ENCODE measurements at places on chromosomes 16 and 17.

DNA sequence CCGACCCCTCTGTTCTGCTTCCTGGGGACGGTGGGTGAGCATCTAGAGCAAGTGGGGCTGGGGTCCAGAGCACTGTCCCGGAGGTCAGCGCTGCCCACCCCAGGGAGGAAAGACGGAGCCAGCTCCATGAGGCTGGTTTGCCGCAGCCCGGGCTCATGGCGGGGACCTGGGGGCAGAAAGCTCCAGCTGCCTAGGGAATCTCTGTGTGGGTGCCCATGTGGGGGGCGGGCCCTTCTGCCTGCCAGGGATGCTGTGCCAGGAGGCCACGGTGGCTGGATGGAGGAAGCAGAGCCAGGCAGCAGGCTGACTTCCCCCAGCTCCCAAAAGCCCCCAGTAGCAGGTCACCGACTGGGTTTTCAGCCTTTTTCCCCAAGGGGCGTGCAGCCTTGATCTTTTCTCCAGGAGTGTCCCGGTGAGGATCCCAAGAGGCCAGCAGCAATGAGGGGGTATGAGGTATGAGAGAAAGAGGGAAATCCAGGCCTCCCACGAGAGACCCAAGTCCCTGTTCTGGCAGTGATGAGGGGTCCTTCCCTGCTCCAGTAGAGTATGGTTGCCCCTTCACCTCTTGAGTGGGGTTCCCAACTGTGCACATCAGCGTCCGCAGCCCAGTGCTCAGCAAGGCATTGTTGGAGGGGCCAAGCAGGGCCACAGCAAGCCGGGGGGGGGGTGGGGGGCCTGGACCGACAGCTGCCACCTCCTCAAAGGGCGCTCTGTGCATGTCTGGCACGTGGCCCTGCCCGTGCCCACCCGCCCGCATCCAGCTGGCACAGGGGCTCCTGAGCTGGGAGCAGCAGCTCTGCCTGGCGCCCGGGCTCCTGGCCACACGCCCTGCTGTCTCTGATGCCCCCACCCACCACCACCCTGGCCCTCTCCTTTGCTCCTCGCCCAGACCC is 15.6 kb upstream of the BCAR1 start:
- DNase-seq: no peak

GRCh38 chr16:73228649-73229048 is 180.7 kb upstream of the ZFHX3 start:
- no peak for DNase-seq

- no peak for DNase-seq
Measured at GRCh38 chr17:19006698-19007097, 2.1 kb upstream of the FAM83G start.

DNA sequence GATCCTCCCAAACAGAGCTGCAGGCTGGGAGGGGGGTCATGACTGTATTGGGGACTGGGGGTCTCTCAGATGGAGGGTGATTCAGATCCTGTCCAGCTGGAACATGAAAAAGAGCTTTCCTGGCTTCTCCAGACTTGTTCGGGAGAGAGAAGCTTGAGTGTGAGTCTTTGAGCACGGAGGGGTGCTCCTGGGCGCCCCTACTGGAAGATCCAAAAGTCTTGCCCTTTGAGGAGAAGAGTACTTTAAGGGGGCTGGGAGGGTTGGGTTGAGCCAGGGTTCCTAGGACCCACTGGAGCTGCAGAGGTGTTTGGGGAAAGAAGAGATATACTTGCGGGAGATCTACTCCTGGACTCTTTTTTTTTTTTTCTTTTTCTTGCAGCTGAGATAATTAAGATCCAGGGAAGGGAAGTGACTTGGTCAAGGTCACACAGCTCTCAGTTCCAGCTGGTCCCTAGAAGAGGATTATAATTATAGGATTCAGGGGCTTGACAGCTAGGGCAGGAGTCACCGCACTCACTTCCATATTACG is 8.4 kb downstream of the RARA start:
- DNase-seq: peak; percentile 73

- peak; percentile 60 for DNase-seq
Measured at GRCh38 chr17:70137451-70138230, 31.7 kb upstream of the KCNJ2 start.

GRCh38 chr16:67397812-67398545 is 4.7 kb upstream of the TPPP3 start:
- peak; percentile 30 for DNase-seq

GRCh38 chr16:75555213-75555706 is 792 bp downstream of the TMEM231 start:
- DNase-seq: peak; percentile 57

DNA sequence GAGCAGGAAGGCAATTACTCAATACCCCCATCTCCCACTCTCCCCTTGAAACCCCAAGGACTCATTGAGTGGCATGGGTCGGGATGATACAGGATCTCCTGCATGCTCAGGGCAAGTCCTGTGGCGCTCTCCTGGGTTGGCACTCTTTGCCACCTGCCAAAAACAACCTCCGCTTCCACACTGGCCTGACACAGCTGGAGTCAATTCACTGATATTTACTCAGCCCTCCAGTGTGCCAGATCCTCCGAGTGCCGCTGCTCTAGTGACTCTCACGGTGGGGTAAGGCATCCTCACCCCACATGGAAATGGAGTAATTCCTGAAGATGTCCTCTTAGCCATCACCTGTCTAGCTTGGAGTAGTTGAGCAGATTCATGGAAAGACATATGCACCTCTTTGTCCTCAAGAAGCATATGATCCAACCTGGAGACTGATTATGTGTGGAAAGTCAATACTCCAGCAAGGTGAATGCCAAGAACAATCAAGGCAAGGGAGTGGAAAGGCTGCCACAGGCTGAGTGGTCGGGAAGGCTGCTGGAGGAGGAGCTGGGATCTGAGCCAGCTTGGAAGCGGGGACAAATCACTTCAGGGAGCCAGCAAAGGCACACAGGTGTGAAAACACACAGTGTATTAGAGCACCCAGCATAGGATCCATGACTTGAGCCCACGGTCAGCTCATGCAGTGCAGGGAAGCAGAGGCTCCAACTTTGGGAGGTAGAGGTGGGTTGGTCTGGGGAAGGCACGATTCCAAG is 12.6 kb upstream of the GOSR2 start:
- no peak for DNase-seq

GRCh38 chr17:69588827-69589239 is 174.3 kb downstream of the MAP2K6 start:
- DNase-seq: no peak

DNA sequence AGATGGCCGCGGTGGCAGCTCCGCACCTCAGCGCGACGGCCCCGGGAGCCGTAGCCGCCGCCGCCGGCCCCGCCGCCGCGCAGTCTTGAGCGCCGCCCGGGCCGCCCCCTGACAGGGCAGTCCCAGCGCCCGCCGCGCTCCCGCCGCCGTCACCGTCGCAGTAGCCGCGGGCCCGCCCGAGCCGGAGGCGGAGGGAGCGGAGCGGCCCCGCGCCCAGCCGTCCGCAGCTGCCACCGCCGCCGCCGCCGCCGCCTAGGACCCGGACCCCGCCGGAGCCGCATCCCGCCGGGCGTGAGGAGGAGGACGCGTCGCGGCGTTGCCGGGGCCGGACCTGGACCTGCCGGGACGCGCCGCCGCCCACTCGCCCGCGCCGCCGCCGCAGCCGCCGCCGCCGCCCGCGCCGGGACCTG is 218 bp downstream of the TNRC6C start:
- peak; percentile 17 for DNase-seq

GRCh38 chr17:41567317-41567716 is 4.5 kb downstream of the KRT9 start:
- peak; percentile 9 for DNase-seq

DNA sequence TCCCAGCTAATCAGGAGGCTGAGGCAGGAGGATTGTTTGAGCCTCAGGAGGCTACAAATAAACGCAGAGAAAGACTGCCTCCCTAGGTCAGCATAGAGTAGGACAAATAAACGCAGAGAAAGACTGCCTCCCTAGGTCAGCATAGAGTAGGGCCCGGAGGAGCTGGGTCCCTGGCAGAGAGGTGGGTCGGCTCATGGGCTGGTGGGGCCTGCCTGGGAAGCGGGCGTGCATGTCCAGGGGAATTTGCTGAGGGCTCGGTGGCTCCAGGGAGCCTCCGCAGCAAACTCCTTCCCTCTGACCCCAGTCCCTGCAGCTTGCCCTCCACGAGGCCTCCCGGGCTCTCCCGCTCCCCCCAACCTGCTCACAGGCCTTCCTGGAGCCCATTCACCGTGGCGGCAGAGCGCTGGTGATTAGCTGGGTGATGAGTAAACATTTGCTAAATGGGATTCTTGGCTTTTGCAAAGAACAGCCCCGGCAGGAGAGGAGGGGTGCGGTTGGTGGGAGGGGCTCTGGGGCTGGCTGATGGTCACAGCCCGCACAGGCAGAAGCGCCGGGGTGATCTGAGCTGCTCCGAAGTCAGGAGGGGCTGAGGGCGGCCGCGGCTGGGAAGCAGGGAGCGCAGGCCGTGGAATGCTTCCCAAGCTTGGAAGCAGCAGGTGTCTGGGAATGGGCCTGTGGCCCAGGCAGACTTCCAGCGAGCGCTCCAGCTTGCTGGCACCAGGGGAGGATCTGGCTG is 93.1 kb downstream of the RTN4RL1 start:
- no peak for DNase-seq

GRCh38 chr17:66976781-66977201 is 12.3 kb downstream of the CACNG4 start:
- DNase-seq: no peak

GRCh38 chr17:3695723-3696411 is at the start of gene P2RX5:
Gene P2RX5, minus strand, starts transcription at chr17:3696155. Its CDS starts 150 bp downstream, at chr17:3696005.
- DNase-seq: peak; percentile 60

GRCh38 chr17:11366272-11366850 is 125.3 kb downstream of the SHISA6 start:
- DNase-seq: no peak

GRCh38 chr17:29571486-29571882 is 3.0 kb downstream of the TP53I13 start:
- no peak for DNase-seq

DNA sequence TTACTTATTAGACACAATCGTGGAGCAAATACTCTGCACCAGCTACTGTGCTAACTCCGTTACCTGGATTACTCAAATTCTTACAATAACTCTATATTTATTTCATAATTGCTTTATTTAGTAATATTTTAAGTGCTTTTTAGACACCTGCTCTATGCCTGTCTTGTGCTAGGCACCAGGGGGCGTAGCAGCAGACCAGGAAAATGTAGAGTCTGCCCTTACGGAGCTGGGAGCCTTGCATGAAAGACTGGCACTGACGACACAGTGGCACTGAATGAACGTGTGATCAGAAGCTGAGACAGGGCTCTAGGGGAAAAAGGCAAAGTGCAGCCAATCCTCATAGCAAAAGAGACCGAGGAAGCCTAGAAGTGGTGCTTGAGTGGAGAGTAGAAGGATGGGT is 486.5 kb downstream of the CDH13 start:
- peak; percentile 31 for DNase-seq

DNA sequence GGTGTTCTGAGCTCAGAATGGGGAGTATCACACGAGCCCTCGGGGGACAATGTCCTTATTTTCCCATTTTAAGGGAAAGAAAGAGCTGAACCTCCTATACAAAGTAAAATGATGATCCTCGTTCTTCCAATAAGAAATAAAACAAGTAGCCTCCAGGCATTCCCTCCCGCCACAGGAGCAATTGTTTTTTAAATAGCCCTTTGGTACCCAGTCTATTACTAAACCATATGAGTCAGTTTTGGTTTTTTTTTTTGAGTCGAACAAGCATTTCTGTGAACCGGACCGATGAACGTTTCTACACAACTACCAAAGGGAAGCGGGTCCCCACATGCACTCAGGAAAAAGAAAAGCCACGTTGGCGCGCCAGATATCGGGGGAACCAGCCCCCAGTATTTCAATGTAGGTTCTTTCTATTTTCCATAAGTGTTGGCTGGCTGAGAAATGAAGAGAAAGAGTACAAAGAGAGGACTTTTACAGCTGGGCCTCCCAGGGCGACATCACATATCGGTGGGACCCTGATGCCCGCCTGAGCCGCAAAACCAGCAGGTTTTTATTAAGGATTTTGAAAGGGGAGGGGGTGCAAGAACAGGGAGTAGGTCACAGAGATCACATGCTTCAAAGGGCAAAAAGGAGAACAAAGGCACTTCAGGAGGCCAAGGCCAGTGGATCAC is 3.8 kb upstream of the DCXR start:
- DNase-seq: no peak

- no peak for DNase-seq
Measured at GRCh38 chr16:10756574-10756973, 12.9 kb downstream of the NUBP1 start.

GRCh38 chr16:48022496-48022895 is 133.3 kb downstream of the ABCC12 start:
- peak; percentile 7 for DNase-seq

DNA sequence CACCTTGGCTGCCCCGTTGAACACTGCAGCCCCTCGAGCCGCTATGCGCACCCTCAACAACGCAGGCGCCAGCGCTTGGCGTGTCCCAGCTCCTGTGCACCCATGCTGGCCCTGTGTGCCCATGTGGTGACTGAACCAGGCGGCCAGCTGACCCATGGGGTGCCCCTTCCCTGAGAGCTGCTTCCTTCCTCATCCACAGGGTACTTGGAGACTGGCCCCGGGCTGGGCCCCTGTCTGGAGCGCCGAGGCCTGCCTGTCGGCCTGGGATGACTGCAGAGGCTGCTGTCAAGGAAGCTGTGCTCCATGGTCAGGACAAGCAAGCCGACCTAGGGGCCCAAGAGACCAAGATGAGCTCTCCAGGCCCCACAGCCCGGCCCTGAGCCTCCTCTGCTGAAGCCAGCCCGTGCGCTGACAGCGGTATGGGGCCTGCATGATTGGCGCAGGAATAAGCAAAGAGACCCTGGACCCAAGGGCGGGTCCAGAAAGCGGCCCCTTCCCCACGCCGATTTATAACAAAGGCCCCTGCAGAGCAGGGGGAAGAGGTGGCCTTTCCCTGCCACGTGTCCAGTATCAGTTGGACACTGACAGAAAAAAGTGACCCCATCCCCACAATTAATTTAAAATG is 21.6 kb upstream of the BAHCC1 start:
- DNase-seq: no peak

All from activated CD8-positive, alpha-beta T cell treated with anti-CD3 and anti-CD28 coated beads for 36 hours (primary cell).